ENCODE measurements at places on chromosomes 5 and 9.
A peak's percentile ranks its signal among the peaks of the same experiment; 100 is the strongest.

GRCh38 chr5:142816531-142817430 lies 46.6 kb downstream of the ARHGAP26 start:
- DNase-seq = no peak

DNA sequence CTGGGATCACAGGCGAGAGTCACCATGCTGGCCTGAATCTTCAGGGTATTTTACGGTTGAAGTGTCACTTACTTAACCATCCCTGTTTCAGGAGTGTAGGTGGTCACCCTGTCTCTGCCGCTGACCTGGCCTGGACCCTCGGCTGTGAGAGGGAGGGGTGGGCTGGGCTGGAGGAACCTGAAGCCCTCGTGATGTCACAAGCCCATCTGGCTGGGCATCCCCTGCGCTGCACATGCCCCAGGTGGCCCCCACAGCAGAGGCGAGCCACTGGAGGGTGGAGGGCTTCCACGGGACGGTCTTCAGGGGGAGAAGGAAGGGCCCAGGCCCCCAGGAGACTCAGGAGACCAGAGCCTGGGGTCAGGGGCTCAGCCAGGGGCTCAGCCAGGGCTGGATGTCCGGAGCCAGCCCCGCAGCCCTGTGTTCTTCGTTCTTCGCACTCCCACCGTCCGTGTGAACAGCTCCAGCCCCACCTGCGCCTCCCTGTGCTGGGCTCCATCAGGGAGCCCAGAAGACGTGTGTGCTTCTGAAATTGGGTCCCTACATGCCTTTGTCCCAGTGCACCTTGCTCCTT lies 7.6 kb upstream of the AHRR start:
- DNase-seq = no peak

DNA sequence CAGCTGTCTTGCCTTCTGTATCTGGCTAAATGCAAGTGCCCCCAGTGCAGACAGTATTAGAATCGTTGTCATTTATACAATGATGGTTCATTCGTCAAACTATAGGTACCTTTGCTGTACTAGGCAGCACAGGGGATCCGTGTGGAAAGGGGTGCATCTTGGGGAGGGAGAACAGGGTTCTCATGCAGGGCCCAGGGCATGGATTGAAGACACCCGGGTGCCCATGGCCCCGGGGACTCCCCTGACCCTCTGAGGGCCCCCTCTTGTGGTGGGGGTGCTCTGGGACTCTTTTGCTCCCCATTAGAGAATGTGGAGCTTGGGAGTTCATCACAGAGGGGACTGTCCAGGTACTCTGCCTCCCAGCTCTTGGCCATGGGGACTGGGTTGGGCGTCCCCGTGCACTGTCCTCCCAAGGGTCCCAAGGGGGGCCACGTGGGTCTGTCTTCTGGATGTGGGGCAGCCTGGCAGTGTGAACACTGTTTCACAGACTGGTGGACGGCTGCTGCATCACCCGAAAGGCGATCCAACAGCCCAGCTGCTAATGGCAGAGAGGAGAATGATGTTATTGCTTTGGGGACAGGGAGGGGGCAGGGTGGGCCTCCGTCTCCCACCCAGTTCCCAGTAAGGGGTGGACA lies 36.9 kb upstream of the RXRA start:
- DNase-seq = no peak

GRCh38 chr5:40235471-40236400 lies 444.0 kb upstream of the PTGER4 start:
- no peak for DNase-seq

DNA sequence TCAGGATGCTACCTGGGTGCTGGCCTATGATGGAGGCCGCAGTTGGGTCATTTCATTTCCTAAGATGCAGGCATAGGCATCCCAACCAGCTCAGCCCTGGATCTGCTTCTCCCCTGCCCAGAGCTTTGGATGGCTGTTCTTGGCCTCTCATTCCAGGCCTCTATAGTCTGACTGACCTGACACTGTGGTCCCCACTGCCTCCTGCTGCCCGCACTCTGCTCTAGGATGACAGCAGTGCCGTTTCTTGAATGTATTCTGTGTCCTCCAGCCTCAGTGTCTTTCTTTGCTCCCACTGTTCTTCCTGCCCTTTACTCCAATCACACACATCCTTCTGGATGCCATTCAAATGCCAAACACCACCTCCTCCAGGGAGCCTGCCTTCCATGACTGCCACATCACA lies 235.7 kb downstream of the HSPA4 start:
- peak; percentile 29 for DNase-seq

- no peak for DNase-seq
These were observed 46.4 kb upstream of the SELENOP start for GRCh38 chr5:42858031-42858643.
